SHP77 (cell line): ENCODE measurements at places on chromosomes 16 and 17.

- DNase-seq = no peak
These were observed 28.7 kb downstream of the B9D1 start for GRCh38 chr17:19333736-19334290.

DNA sequence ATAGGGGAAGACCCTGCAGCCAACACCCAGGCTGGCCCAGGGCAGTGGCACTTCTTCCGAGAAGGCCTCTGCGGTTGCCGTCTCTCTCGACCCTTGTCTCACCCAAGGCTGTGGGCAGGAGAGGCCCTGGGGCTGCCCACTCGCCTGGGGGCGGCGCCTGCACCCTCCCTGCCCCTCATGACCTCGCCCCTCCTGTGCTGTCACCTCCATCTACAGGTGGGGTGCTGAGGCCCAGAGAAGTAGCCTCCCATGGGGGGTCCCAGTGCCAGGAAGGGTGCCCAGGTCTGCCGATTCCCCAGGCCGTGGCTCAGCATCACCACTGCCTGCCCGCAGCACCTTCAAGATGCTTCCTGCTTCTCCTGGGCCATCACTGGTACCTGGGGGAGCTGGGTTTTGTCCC, 992 bp downstream of the NLRC3 start:
- no peak for DNase-seq

GRCh38 chr16:49378816-49379215, 5.2 kb downstream of the C16orf78 start:
- no peak for DNase-seq

DNA sequence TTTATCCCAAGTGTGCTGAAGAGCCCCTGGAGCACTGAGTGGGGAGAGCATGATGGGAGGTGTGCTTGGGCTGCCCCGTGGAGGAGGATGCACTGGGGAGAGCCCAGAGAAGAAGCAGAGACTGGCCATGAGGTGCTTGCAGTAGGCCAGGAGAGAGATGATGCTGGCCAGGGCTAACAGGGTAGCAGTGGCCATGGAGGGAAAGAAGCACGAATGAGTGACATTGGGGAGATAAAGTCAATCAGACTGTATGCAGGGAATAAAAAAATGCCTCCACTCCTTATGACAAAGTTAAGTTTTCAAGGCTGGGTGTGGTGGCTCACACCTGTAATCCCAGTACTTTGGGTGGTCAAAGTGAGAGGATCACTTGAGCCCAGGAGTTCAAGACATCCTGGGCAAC, 5.4 kb upstream of the TMEM220 start:
- no peak for DNase-seq

- DNase-seq = no peak
These were observed 5.7 kb downstream of the ATP2C2 start for GRCh38 chr16:84373907-84374489.

DNA sequence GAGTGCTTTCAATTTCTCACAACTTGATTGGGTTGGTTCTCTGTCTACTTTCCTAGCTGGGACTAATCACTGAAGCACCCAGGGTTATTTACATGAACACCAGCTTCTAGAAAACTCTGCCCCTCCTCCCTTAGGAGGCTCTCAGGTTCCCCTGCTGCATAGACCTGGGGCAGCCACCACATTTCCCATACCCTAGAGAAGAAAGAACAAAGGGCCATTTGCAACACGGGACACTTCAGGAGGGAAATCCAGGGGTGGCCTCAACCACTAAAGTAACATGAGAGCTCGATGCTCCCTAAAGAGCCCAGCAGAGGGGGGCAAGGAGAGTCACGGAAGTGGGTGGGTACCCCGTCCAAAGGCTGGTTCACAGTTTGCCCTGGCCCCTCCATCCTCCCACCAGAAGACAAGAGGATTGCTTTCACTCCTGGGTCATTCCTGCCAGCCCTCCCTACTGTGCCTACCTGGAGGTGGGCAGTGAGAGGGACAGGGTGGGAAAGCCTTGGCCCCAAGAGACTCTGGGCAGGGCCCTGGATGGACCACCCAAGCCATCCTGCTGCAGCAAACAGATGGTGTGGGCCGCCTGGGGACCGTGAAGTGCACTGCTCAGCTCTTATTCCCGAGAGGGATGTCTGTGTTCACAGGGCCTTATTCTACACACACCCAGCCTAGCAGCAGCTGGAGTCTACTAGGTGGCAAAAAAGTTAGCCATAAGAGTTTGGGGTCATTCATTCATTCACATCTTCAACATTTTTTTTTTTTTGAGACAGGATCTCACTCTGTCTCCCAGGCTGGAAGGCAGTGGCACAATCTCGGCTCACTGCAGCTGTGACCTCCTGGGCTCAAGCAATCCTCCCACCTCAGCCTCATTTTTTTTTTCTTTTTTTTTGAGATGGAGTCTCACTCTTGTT, 392.1 kb downstream of the SOX9 start:
- no peak for DNase-seq

DNA sequence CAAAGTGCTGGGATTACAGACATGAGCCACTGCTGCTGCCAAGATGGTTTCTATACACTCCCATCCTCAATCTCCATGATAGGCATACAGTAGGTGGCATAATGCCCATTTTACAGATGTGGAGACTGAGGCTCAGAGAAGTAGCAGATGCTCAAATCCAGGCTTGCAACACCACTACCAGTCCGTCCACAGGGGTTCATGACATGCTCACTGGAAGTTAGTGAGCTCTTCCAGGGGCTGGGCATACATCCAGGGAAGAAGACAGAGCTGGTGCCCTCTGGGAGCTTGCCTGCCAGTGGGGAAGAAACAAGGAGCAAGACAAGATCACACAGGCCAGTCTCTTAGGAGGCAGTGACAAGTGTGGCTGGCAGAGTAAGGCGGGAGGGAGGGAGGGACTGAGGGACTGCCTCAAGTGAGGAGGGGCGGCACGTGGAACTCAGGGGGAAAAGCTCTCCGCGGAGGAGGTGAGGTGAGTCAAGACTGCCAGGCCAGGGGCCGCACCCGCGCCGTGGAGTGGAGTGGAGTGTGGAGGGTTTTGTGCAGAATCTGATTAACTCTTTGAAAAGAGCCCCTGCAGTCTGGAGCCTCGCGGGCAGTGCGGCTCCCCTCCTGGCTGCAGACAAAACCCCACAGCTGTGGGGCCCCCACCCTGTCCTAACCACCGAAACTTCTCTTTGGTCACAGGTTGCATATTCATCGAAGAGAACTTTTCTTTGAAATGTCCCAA, 27.9 kb downstream of the SREBF1 start:
- DNase-seq = no peak

DNA sequence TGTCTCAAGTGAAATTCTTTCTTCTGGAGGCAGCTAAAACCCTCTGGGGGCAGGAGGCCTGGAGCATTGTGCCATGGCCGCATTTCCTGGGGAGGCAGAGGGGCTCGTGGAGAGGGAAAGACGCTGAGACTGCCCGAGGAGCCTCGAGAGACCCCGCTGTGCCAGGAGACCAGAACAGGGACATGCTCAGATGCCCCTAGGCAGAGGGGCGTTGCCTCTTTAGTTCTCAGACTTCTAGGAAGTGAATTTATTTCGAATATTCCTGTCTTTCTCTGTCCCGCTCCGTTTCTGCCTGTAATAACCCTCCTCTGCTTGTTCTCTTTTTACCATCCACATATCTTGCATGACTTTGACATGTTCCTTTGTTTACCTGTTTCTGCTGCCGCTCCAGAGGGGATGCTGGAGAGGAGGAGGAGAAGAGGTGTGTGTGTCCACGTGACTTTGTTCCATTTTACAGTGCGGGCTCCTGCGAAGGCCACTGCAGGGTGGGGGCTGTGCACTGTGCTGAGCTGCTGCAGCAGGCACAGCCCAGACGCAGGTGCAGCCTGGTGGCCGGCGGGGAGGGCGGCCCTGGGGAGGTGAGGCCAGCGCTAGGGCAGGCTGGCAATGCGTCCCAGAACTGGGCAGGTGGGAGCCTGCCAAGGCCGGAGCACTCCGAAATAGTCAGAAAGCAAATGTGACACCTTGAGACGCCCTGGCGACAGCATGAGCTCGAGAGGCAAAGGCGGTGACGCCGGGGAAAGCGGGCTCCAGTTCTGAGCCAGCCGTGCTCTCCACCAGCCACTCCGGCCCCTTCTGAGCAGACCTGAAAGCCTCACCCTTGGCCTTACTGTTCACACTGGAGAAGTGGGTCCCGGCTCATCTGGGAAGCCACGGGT, 29.9 kb downstream of the CIBAR2 start:
- DNase-seq = no peak

DNA sequence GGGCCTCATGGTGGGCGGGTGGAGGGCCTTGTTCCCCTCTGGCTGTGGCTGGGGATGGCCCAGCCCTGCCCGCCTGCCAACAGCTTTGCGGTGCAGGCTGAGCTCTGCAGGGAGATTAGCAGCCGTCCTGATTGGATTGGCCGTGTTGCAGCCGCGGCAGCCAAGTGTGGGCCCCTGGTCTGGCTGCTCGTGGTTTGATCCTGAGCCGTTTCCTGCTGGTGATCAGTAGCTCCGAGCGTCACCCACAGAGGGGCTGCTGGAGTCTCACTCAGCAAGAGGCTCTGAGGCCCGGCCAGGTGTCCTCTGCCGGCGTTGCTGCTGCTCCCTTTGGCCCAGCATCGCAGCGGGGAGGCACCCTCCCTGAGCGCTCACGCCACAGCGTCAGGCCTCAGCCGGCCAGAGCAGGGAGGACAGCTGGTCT, 32.5 kb downstream of the BAIAP2 start:
- DNase-seq = no peak

GRCh38 chr17:75077496-75078283, 10.1 kb upstream of the SLC16A5 start:
- no peak for DNase-seq

GRCh38 chr16:23724096-23724784, 11.2 kb upstream of the ERN2 start:
- DNase-seq = no peak

DNA sequence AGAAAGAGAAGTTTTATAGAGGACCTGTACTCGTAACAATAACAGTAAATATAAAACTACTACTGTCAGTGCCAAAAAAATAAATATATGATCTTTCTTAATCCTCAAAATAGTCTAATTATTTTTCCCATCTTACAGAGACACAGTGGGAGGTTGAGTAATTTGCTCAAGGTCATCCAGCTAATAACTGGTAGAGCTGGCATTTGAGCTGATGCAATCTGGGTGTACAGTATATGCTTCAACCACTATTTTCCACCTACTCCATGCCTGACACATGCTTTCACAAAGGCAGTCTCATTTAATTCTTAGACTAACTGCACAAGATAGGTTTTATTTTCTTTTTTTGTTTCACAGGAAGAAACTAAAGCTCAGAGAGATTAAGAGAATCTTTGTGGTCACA, 33.6 kb downstream of the PIGL start:
- DNase-seq = no peak

DNA sequence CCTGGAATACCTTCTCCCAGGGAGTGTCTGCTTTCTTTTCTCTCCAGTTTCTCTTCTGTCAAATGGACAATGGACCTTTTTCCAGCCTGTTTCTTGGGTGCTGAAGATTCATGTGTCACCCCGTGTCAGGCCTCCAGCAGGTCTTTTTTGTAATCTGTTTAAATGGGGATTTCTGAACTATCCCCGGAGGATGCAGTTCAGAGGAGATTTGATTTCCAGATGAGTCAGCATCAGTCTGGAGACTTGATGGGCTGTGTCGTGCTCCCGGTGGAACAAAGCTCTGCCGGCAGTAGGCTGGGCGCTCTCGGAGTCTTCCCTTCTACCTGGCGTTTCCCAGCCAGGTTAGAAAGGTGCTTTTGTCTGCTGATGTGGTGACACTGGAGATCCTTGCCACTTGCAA, 440.6 kb downstream of the HS3ST3B1 start:
- DNase-seq = no peak

- no peak for DNase-seq
These were observed 44.1 kb downstream of the MIS12 start for GRCh38 chr17:5530265-5531084.

- DNase-seq = peak; percentile 60
These were observed 4.3 kb downstream of the SDK2 start for GRCh38 chr17:73639932-73640331.

DNA sequence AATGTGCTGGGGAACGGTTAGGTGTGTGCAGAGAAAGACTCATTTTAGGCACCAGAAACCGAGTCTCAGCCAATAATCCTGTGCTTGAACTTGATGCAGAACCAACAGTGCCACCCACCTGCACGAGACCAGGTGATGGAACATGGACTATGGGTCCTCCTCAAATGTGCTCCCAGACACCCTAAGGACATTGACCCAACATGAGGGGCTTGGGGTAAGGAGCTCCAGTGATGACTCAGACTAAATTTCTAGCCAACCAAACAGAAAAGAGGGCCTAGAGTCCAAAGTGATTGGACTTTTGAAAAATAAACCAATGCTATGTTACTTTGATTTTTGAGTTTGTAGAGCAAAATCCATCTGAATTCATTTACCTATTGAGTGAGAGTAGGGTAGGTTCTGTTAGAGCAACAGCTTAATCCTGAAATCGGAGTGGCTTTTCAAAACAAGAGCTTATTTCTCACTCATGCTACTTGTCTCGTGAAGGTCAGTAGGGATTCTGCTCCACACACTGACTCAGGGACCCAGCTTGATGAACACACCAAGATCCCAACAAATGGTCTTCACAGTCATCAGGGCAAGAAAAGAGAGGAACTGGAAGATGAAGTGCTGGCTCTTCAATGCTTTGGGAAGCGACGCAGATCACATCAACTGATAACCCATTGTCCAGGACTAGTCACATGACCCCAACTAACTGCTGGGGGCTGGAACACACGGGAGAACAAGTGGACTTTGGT, 21.8 kb downstream of the FAM20A start:
- DNase-seq = no peak

GRCh38 chr16:11632455-11632939, 35.8 kb upstream of the SNN start:
- no peak for DNase-seq

GRCh38 chr16:84370723-84371552, 2.6 kb downstream of the ATP2C2 start:
- DNase-seq = no peak

- DNase-seq = no peak
These were observed 2.1 kb downstream of the NEURL4 start for GRCh38 chr17:7327056-7327455.

DNA sequence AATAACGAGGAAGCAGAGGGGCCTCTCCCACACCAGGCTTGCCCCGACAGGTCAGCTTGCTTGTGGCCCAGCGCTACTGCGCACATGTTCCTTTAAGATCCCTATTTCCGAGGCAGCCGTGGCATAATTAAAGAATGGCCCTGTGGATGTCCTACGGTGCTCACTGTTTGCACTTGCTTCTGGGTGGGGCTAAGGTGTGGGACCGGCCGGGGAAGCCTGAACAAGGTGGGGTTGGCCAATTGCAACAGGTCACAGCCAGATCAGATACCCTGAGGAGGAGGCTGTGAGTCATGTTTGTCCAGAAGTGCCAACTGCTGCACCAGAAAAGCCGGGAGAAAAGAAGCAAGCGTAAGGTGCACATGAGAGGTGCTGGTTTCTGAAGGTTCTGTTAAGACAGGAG, 158.5 kb upstream of the CACNG5 start:
- no peak for DNase-seq
